ENCODE measurements at places on chromosomes 2 and 18.

DNA sequence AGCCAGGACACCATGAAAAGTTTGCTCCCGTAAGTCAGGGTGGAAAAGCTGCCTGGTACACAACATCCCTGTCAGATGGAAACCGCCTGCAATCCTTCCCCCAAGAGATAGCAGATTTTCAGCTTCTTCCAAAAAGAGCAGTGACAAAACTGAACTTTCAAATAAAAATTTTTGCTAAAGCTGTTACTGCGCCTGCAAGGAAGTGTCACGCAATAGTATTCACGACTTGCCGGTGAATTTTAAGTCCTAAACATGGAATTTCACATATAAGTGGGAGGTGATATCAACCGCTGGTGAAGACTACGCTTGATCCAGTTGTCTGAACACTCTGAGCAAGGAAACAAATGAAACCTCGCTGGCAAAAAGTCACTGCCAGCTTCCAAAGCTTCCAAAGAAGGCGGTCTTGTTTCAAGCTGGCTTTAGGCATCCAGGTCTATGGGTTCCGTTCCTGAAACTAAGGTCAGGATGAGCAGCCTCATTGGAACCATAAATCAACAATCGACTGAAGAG, 2.8 kb downstream of the COL6A3 start:
- no peak for DNase-seq

DNA sequence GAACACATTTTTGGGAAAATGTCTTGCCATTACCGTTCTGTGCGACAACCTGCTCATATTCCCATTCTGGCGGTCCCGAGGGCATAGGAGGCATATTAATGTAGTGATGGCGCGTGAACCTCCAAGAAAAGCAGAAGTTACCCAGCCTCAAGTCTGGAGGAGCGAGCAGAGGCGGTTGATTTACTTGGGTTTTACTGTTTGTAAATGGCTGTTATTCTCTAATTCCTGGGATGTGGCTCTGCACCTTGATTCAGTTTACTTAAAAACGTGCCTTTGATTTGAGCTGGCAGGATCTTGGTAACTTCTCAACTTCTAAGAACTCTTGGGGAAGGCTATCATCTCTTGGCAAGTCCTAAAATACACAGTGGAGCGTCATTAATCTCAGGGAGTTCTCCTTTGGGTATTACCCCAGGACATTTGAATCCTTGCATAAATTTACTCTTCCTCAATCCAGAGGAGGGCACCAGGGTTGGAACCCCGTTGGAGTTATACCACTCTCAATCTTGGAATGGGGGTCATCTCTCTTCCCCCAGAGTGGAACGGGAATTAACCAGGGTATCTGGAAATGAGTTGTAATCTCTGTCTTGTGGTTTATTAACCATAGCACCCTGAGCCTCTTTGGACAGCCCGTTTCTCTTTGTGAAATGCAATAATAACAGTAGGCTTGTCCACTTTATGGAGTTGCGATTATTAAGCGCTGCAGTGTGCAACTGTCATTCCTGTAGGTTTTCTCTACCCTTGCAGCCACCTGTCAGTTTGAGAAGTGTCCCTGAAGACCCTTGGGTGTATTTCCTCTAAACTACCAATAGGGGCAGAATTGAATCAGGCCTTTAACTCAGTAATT, 2.1 kb downstream of the HK2 start:
- DNase-seq: no peak

GRCh38 chr2:21299411-21299810, 175.6 kb downstream of the TDRD15 start:
- no peak for DNase-seq

DNA sequence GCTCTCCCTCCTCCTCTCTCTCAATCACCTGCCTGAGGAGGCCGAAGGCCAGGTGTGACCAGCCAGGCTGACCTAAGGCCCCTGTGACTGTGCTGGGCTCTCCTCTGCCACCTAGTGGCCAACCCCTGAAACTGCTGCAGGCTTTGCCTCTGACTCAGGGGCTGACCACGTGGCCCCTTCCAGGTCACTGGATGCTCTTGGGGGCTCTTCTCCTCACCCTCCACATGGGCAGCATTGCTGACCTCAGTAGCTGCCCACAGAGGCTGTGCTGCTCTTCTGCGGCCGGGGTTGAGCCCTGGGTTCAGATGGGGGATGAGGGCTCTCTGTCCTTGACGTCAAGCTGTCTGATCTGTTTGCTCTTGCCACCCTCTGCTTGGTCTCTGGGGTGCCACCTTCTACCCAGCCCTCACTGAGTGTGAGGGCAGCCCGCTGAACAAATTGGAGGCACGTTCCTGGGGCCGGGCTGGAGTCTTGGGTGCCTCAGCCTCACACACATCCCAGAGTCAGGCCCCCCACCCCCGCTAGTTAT, 122.7 kb downstream of the TWIST2 start:
- DNase-seq: no peak

- DNase-seq: no peak
These were observed 55.7 kb downstream of the INO80C start for GRCh38 chr18:35441857-35442595.

GRCh38 chr2:96556441-96557330, 20.1 kb downstream of the ARID5A start:
- DNase-seq: no peak

DNA sequence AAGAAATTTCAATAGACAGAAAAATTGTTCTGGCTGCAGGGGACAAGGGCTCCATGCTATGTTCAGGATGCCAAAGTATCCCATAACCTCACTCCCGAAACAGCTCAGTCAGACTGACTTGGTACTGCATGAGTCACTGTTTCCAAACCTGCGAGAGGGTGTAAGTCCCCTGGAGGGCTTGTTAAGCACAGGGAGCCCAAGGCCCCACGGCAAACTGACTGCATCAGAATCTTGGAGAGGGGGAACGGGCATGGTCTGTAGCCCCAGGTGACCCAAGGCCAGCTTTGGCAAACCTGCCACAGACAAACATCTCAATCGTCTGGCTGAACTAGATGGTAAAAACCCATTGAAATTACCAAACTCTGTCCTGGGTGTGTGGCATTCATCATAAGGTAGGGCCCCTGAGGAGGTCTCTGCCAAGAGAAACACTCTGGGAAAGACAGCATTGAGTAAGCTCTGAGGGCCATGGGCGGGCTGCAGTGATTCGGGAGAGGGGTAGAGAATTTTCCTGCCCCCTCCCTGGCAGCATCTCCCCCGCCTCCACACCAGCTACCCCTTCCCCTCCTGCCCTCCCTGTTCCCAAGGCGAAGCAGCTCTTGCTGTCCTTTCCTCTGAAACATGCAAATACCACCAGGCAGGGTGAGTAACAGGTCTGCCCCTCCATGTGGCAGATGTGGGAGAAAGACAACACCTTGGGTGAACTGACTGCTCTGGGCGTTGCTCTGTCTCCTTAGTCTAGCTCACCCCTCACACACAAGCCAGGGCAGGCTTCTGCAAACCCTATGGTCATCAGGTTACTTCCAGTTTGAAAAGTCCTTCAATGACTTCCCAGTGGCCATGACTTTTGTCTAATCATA, 274.7 kb upstream of the SIX2 start:
- DNase-seq: no peak

DNA sequence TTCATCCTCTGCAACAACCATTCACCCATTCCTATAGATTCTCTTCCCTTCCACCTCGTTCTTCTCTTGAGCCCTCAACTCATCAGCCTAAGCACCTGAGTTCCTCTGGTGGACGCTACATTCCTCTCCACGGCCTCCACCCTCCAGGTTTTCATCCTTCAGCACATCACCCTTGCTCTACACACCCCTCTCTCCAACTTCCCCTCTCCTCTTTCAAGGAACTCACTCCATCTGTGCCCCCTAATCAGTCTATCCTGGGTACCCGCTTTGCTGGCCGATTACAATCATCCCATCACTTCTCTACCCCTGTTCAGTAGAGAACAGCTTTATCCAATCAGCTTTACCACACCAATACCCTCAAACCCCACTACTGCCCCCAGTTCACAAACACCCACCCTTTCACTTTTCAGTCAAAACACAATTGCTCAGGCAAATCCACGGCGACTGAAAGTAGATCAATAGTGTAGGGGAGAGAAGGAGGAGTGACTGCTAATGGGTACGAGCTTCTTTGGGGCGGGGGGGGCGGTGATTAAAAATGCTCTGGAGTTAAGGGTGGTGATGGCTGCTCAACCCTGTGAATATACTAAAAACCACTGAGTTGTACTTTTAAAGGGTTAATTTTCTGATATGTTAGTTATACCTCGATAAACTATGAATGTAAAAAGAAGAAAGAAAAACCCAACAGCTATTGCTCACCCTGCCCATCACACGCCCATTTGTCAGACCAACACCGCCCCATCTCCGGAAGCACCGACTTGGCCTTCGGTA, 857 bp downstream of the DYM start:
- peak; percentile 4 for DNase-seq

DNA sequence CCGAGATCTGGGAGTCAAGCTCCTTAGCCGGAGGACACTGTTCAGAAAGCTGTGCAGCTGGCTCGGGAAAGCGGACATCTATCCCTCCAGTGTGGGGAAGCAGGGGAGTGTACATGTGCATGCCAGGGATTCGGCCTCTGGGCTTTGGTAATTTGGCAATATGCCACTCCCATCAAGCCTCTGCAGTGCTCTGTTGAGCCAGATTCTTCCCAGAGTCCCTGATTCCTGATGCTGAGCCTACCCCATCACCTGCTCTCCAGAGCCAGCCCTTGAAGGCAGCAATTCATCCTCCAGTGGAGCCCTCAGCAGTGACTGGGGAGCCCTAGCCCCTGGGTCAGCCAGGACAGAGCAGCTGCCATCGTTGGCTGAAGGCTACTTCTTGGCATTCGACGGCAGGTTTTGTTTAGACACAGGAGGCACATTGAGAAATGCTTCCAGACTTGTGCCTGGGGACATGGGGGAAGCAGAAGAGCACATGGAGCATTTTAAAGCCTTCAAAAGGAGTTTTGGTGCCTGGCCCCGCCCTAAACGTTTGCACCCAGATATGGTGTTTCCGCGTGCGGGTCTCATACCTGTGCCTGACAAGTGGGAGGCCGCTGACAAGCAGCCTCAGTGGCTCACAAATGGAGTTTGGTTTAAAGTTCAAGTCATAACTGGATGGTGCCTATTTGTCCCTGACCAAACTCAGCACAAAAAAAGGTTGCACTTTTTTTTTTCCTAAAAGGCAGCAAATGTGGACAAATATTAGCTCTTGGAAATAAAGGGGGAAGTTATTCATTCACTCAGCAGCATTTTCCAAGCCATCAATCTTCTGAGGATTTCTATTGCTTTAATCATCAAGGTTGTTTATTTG, 272.8 kb downstream of the CYRIA start:
- no peak for DNase-seq

- no peak for DNase-seq
These were observed 177.8 kb upstream of the EPAS1 start for GRCh38 chr2:46119453-46119852.

DNA sequence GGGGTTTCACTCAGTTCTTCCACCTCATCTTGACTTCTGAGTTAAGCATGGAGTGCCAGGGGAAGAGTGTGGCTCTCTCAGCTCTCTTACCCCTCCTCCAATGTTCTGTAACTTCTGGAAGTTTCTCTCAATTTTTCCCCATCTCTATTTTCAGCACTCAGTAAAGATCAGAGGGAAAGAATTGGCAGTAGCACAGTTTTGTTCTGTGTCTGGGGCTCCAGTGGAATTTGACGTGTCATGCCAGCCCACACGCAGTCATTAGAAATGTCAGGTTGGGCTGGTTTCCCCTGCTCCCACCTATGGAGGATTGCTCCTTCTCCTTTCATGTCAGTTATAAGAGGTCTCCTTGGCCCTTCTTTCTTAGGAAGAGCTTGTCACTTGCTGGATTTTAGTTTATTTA, 104.6 kb upstream of the COL3A1 start:
- no peak for DNase-seq

DNA sequence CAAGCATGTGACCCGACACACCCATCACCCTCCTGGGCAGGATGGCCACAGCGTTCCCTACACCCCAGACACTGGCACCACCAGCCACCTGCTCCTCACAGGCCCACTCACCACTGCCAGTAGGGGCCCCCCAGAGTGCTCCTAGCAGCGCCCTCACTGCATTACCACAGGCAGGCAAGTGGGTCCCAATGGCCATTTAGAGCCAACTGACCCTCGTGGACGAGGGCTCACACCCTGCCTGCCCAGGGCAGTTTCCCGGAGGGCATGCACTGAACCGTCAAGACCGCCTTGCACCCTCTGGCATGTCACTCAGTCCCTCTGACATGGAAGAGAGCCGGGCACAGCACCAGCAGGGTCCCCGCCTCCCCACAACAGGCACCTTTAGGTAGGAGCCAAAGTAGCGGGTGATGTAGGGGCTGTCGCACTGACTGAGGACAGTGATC, 7.3 kb downstream of the STK25 start:
- no peak for DNase-seq

DNA sequence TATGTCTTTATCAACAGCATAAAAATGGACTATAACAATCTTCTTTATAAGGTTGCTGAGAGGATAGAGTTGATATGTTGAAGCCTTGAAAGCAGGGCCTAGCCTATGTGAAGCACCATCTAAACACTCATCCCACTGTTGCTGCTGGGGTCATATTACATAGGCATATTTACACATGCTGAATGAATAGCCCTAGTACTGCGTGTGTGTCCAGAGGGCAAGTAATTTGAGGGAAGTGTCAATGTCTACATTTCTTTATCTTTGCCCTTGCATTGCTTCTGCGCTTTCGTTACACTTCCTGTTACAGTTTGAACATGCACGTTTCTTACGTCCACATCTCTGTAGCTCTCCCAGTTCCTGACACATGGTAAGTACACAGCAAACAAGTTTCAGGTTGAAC, 280.3 kb upstream of the ATP5MC3 start:
- no peak for DNase-seq

DNA sequence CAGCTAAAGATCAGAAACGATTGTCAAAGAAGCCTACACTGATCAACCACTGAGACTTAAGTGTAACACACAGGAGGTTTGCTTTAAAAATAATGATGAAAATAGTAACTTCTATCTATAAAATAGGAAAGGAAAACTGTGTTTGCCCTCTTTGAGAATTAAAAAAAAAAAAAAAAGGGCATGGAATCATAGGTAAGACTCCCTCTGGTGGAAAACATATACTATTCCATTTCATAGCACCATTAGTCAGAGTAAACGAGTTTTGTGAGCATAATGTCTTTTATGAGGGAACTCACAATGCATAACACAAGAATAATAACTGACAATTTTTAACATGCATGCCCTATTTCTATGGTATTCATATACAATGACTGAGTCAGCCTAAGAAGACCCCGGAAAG, 36.3 kb downstream of the SLC35F5 start:
- no peak for DNase-seq

DNA sequence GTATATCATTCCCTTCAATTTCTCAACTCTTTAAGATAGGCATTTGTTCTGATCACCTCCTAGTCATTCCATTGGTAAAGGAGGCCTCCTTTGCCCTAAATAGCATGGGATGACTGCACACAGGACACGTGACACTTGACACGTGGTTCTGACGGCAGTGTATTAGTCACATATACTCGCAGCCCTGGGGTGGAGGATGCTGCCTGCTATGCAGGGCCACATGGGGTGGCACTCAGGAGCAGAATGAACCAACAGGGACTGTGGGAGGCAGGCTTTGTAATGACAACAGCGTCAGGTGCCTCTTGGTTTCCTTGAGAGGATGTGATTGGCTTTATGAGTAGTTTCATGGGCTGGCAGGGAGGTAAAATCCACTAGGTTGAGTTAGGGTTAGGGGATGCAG, 9.3 kb upstream of the KCNS3 start:
- DNase-seq: no peak

Measured in stimulated activated CD4-positive, alpha-beta T cell treated with anti-CD3 and anti-CD28 coated beads, Interleukin-1b, Interleukin-23, amount 100 ng/mL, for 1 hour (primary cell).